ENCODE measurements at places on chromosomes 16 and 17.

- no peak for DNase-seq
Measured at GRCh38 chr17:49574945-49575678, 559 bp upstream of the NXPH3 start.

DNA sequence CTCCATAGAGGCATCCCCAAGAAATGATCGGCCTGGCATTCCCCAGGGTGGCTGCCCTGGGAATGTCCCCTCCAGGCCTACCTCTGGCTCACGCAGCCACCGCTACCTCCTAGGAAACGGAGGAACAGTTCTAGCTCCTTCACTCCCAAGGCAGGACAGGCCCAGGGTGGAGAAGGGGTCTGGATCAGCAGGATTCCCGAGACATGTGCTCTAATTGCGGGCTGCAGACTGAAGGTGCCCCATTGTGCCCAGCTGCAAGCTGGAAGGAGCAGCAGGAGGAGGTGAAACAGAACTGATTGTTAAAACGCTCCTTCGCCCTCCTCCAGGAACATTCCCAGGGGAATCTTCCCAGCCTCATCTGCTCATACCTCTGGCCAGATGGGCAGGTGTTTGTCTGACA is 40.8 kb downstream of the SCNN1G start:
- no peak for DNase-seq

DNA sequence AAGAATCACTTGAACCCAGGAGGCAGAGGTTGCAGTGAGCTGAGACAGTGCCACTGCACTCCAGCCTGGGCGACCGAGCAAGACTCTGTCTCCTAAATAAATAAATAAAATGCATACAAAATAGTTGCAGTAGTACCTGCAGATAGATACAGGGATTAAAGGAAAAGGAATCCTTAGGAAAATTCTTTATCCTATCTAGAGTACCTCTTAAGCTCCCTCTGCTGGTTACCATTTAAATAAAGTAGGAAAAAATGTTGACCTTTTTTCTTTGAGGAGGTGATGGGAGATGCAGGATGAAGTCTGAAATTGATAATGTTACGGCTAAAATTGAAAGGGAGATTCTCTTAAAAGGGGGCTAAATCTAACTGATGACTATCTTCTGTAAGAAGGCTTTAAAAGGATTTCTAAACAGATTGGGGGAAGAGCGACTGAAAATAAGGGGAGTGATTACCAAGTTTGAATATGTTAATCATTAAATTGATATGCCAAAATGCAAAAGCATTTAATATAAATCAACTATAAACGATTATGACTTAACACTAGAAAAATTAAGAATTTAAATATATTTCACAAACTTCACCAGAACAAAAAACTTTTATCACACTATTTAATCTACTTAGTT is 29.4 kb downstream of the C16orf87 start:
- DNase-seq = no peak

- no peak for DNase-seq
Measured at GRCh38 chr17:41196068-41196467, 6.4 kb downstream of the KRTAP9-1 start.

- DNase-seq = no peak
Measured at GRCh38 chr17:60545465-60546191, 19.6 kb upstream of the APPBP2 start.

- DNase-seq = no peak
Measured at GRCh38 chr16:48971571-48972077, 310.0 kb downstream of the CBLN1 start.

GRCh38 chr16:64217789-64218535 is 903.9 kb downstream of the CDH11 start:
- no peak for DNase-seq

- no peak for DNase-seq
Measured at GRCh38 chr16:8614435-8615029, 7.0 kb upstream of the METTL22 start.

DNA sequence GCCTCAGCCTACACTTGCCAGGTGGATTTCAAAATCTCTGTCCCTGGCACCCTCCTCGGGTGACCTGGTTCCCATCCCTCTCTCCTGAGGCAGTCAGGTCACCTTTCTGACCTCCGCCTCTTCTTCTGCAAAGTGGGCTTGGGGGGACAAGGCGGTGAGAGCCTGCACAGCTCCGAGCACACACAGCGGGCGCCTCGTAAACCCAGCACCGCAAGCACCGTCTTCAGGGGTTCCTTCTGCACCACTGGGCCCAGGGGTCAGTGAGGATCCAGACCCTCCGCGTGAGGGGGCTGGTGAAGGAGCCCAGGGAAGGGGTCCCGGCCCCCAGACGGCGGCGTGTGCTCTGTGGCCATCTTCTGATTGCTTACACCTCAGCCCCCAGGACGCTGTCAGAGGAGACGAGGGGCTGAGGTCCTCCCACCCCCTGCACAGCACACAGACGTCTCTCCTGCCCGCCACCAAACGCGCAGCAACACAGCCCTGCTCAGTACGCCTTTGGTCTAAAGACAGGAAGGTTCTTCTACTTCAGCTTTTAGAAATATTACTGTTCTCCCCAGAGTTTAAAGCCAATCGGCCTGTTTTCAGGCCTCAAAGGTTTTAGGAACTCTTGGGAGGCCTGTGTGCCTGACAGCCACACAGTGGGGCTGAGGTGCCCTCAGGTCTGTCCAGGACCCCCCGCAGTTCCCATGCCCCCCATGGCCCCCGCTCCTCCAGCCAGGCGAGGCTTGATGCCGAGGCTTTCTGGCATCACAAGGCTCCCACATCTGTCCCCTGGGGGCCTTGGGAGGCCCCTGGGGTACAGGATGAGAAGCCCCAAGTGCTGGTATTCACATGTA is 2.7 kb downstream of the CBFA2T3 start:
- no peak for DNase-seq

- no peak for DNase-seq
Measured at GRCh38 chr17:75207760-75208159, 2.3 kb downstream of the NUP85 start.

DNA sequence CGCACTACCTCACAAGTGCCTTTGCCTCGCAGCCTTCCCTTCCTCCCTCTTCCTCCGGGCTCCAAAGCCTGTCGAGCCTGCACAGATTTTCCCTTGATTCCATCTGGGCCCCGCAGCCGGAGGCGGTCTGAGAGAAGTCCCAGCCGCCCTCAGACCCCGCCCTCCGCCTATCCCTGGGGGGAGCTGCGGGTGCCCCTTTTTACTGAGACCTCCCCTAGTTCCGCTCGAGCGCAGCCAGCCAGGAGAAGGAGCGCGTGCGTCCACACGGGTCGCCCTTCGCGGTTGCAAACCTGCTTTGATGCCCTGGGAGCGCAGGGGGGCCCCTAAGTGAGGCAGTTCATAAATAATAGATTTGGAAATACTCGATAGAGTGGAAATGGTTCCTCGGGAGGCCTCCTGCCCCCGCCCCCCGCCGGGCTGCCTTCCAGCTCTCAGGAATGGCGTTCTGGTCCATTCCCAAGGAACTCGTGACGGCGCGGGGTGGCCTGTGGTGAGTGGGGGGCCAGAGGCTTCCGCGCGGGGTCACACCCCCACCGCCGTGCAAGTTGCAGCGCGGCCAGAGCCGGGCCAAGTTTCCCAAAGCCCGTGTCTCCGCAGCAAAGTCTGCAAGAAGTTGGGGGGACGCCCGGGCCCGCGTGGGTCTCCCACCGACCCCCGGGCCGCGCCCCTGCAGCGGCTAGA is 610 bp downstream of the C16orf74 start:
- no peak for DNase-seq

DNA sequence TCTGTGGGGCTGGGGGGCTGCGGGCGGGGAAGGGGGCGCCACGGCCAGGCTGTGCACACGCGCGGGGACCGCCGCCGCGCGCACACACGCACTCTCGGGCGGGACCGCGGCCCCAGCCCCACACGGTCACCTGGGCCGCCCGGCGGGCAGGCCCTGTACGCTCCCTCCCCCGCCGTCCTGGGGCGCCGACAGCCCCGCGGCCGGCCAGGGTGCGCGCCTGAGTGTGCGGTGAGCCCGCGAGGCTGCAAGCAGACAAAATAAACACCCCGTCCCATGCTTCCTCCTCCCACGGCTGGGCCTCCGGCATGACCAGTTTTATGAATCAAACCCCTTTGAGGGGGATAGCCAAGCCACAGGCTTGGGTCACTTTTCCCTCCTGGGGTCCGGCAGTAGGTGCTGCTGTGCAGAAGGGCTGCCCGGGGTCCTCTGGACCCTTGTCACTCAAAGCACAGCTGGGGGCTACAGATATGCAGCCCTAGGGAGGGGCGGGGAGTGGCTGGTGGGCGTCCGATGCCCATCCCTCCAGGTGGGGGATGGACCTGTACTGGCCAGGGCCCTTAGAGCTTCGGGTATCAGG is 441 bp downstream of the VASN start:
- no peak for DNase-seq

- no peak for DNase-seq
Measured at GRCh38 chr16:17515421-17516210, 44.9 kb upstream of the XYLT1 start.

DNA sequence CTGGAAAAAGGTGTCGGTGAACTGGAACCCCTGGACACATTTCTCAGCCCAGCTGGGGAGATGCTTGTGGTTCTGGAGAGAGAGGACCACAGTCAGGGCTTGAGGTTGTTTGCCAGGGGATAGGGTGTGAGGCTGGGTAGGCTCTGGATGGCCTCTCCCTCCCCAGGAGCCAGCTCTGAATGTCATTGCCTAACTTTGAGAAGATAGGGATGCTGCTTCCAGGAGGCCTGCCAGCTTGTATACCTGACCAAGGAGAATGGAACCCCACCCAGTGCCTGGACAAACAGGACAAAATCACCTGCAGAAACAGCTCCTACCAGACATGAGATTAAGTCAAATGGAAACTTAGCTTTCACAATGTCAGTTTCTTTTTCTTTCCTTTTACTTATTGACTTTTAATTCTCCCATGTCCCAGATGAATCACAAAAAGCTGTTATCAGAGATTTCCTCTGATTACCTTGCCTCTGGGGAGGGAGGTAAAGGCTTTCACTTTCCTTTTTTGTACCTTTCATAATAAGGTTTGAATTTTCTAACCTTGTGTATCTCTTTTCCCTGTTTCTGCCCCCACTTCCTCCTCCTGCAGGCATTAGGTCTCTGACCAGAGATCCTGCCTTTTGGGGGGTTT is 29.8 kb upstream of the PLLP start:
- no peak for DNase-seq

DNA sequence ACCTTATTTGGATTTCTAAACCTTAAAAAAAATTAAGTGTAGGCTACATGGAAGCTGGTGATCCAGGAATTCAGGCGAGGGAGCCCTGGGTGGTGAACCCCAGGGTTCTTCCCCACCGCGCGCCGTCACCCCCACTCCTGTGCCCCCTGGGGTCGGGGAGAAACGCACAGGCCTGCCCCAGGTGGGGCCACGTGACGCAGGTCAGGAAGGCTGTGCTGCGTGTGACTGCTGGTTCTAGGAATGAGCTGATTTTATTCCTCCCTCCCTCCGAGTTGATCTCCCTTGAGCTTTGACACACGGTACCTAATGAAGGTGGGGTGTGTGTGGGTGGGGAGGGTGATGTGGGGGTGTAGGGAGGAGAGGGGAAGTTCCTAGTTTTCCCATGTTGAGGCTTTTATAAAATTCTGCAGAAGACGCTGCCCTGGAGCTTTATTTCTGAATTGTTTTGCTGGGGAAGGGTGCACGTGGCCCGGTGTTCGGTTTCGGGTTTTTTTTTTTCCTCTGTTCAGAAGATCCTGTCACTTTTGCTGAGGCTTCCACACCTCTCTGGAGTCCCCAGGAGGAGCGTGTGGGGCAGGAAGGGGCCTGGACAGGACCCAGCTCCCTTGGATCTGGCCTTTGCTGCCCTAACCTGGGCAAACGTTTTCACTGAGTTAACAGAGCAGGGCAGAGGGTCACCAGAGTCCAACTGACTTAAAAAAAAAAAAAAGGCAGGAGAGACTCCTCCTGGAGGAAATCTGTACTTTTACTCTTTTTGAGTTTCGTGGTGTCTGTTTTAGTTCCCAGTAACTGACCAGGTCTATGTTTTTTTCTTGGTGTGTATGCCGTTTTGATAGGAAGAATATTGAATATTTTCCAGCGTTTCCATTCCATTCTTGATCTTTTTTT is 55.8 kb upstream of the GSE1 start:
- no peak for DNase-seq

DNA sequence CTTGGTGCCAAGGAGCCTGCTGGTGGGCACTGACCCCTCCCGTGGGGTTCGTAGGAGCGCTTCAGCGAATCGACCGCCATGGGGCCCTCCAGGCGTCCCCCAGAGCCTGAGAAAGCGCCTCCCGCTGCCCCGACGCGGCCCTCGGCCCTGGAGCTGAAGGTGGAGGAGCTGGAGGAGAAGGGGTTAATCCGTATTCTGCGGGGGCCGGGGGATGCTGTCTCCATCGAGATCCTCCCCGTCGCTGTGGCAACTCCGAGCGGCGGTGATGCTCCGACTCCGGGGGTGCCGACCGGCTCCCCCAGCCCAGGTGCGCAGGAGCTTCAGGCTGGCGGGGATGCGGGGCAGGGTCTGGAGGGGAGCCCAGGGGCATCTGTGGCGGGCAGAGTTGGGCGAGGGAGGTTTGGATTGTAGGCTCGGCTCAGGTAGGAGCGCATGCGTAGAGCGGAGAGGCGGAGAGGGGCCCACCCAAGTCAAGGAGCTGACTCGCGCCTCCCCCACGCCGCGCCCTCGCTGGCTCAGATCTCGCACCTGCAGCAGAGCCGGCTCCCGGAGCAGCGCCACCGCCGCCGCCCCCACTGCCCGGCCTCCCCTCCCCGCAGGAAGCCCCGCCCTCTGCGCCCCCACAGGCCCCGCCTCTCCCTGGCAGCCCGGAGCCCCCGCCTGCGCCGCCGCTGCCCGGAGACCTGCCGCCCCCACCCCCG is 19.8 kb downstream of the FMNL1 start:
- DNase-seq = peak; percentile 72

GRCh38 chr17:78484271-78485246 is 92.6 kb downstream of the DNAH17 start:
- DNase-seq = peak; percentile 46

- no peak for DNase-seq
Measured at GRCh38 chr17:34265711-34266110, 4.3 kb upstream of the CCL7 start.

DNA sequence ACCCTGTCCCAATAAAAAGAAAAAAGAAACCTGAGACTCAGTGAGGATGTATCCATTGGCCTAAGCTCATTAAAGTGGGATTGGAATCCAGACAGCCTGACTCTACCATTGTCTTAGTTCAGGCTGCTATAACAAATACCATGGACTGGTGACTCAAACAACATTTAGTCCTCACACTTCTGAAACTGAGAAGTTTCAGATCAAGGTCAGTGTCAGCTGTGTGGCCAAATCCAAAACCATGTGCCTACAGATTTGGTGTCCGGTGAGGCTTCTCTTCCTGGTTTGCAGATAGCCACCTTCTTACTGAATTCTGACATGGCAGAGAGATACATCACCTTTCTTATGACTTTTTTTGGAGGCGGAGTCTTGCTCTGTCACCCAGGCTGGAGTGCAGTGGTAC is 53.3 kb upstream of the KDM8 start:
- DNase-seq = no peak

- DNase-seq = no peak
Measured at GRCh38 chr16:48197294-48197693, 41.5 kb upstream of the ABCC12 start.

- no peak for DNase-seq
Measured at GRCh38 chr16:69108064-69108904, 2.8 kb downstream of the HAS3 start.

- no peak for DNase-seq
Measured at GRCh38 chr17:32452281-32452680, 8.0 kb downstream of the PSMD11 start.

Measured in head of caudate nucleus (tissue), 42 donors.